ENCODE measurements at places on chromosomes 3 and 15. TPM values are rescaled to one million over a fixed set of nuclear protein-coding genes. Genes with fewer than 3 reads are reported as not detected.

Gene TMEM212
- total RNA-seq, result not detected

Gene CPB1
- total RNA-seq, result not detected

Gene HDDC3
- total RNA-seq, result 9.2 TPM

Gene CCDC54
- not detected for total RNA-seq

Gene PAQR9
- not detected for total RNA-seq

Gene ZNF774
- 0.79 TPM for total RNA-seq

Gene TNFAIP8L3
- total RNA-seq, result 112 TPM

Gene MASP1
- total RNA-seq, result 0.40 TPM

Gene CPNE9
- under 0.01 TPM for total RNA-seq

Gene CFAP44
- total RNA-seq, result 0.22 TPM

Gene BLM
- total RNA-seq, result 1.6 TPM

Gene CAMK2N2
- not detected for total RNA-seq

Gene FSTL1
- 38.3 TPM for total RNA-seq

Gene BNC1
- 2.2 TPM for total RNA-seq

Gene PIERCE2
- total RNA-seq, result 0.87 TPM

Gene TYRO3
- total RNA-seq, result 1.6 TPM

Gene NR1D2
- total RNA-seq, result 31.3 TPM

Gene CYP8B1
- total RNA-seq, result not detected

Gene BCHE
- total RNA-seq, result 36.5 TPM

Gene OR5K1
- not detected for total RNA-seq

Gene ITIH1
- not detected for total RNA-seq

Gene EBLN2
- 3.0 TPM for total RNA-seq

Gene GHRL
- 0.40 TPM for total RNA-seq

Gene MOBP
- total RNA-seq, result not detected

Gene CCR8
- not detected for total RNA-seq

Gene UROC1
- not detected for total RNA-seq

Gene SAXO2
- total RNA-seq, result under 0.01 TPM

Gene OXSR1
- 32.1 TPM for total RNA-seq

Gene GSK3B
- total RNA-seq, result 24.6 TPM

Gene C3orf20
- total RNA-seq, result not detected

Gene FGF12
- total RNA-seq, result 1.6 TPM

Gene UBE2Q2
- total RNA-seq, result 41.2 TPM

Gene NR2F2
- 25.0 TPM for total RNA-seq

Gene NLGN1
- 0.65 TPM for total RNA-seq

Measured in lung microvascular endothelial cell (primary cell).